HCT116 (cell line): ENCODE measurements at places on chromosomes 5 and 9.
A peak's percentile ranks its signal among the peaks of the same experiment; 100 is the strongest.

GRCh38 chr5:96743065-96743768, 64.5 kb downstream of the ERAP1 start:
- no peaks in the 10 kb centered on the region for H3K27me3 ChIP-seq
- no peak overlapping the region for H3K27ac ChIP-seq
- H3K36me3 ChIP-seq, result peaks cover 23% of the 10 kb centered on the region

GRCh38 chr5:115977988-115978387, 15.7 kb downstream of the LVRN start:
- no peak overlapping the region for H3K4me3 ChIP-seq
- H3K27ac ChIP-seq, result no peak overlapping the region
- H3K27me3 ChIP-seq, result no peaks in the 10 kb centered on the region
- no peak for DNase-seq
- H3K4me1 ChIP-seq, result peaks cover 18% of the 10 kb centered on the region

DNA sequence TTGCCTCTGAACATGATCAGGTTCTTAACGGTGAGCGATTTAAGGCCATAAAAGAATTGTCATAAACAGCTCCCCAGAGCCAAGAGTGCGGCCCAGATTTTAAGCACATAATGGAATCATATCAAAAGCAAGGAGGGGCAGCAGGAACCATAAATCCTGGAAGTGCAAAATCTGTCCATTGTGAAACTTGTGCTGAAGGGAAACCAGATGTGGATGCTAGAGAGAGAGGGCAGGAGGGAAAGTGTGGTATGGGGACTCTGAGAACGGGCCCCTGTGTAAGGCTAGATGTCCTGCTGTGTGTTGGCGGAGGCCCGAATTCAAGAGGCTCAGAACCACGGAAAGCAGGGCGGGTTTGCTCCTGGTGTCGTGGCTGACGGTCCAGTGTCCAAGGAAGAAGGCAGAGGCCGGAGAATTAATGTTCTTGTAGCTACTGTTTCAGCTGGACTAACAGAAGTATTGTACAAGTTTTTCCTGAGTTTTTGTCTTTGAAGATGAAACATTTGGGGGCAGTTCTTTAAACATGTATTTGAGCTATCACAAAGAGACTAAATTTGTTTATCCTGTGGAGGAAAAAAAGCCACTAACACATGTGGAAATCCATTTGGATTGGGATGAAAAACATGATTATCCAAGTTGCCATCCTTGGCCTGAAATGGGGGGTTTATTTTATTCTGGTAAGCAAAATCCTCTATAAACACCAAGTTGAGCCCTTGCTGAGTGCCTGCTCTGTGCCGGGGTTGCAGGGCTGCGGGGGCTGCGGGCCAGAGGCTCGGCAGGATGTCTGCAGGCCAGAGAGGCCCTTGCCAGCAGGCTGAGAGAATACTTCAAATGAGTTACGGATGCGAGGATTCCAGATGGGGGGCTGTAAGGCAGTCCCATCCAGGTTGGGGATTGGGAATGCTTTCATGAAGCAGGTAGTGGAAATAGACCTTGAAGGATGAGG, 9.2 kb upstream of the CXCL14 start:
- no peak overlapping the region for H3K27ac ChIP-seq
- H3K27me3 ChIP-seq, result peaks cover 27% of the 10 kb centered on the region
- no peak for DNase-seq
- no peaks in the 10 kb centered on the region for H3K4me1 ChIP-seq
- H3K4me3 ChIP-seq, result no peak overlapping the region
- no peaks in the 10 kb centered on the region for H3K36me3 ChIP-seq

GRCh38 chr5:113824307-113824706, 310.8 kb downstream of the YTHDC2 start:
- no peaks in the 10 kb centered on the region for H3K36me3 ChIP-seq
- peak; percentile 10 for DNase-seq
- 0 out of 2 replicates have a peak, but pooled peaks cover 7% of the 10 kb centered on the region for H3K27me3 ChIP-seq
- H3K4me3 ChIP-seq, result no peak overlapping the region

DNA sequence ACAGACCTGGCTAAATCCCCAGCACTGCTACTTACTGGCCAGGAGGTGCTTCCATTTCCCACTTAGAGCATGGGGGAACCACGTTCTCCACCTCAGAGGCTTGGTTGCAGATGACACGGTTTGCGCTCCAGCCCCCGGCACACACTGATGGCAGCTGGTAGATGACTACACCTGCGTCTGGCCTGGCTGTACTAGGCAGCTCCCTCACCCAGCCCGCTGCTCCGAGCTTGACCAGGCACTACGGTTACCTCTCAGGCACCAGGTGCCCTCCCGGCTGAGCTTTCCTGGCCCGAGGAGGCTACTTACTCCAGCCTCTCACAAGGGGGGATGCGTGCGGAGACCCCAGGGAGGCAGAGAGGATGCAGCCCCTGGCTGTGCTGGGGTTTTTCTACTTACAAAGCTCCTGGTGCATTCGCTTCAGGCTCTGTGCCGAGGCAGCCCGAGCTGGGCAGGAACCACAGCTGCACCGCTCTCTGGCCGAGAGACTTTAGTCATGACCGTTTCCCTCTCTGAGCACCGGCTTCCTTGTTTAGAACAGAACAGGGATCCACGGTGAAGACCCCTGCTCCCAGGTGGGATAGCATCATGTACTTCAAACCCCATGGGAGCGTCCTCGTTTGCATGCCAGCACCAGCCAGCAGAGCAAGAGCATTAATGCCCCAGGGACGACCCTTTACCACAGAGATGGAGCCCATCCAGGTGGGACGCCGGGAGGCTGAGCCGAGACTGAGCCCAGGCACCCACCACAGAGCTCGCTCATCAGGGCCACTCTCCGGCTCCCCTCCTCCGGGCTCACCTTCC, 7.6 kb upstream of the GBGT1 start:
- H3K4me3 ChIP-seq, result no peak overlapping the region
- no peak for DNase-seq
- H3K27ac ChIP-seq, result no peak overlapping the region
- H3K4me1 ChIP-seq, result no peaks in the 10 kb centered on the region
- H3K36me3 ChIP-seq, result no peaks in the 10 kb centered on the region

DNA sequence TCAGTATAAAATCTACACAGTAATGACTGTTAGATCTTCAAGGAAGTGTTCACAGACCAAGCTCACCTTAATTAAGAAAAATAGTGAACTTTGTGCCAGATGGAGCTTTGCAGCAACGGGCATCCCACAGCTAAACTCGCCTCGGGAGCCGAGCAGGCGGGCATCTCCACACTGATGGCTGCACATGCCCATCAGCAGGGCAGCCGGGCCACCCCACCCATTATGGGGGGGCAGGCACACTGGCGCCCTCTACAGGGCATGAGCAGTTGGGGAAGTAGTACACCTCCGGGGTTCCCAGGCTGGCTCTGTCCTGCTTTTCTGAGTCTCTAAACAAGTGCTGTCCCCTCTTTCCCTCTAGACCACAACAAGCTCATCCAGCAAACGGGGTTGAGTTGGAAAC, 21.6 kb downstream of the ANKS6 start:
- H3K27ac ChIP-seq, result no peak overlapping the region
- H3K36me3 ChIP-seq, result peaks cover 22% of the 10 kb centered on the region; the same call in 1 of the 2 replicates
- H3K27me3 ChIP-seq, result no peaks in the 10 kb centered on the region
- H3K4me3 ChIP-seq, result no peak overlapping the region

DNA sequence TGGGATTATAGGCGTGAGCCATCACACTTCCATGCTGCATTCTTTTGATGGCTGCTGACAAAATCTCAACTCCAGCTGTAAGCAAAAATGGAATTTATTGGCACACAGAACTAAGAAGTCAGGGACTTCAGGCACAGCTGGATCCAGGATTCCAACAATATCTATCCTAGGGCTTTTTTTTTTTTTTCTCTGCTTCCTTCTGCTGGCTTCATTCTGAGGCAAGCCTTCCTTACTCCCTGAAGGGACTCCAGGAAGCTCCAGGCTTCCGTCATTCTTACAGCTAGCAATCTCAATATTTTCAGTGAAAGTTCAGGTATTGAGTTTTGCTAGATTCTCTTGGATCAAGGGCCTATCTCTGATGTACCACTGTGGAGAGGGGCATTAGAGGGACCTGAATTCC, 66.1 kb downstream of the GALNT12 start:
- H3K36me3 ChIP-seq, result no peaks in the 10 kb centered on the region
- peaks cover 5% of the 10 kb centered on the region for H3K27me3 ChIP-seq
- no peaks in the 10 kb centered on the region for H3K4me1 ChIP-seq
- H3K4me3 ChIP-seq, result no peak overlapping the region
- DNase-seq, result no peak
- H3K27ac ChIP-seq, result no peak overlapping the region

DNA sequence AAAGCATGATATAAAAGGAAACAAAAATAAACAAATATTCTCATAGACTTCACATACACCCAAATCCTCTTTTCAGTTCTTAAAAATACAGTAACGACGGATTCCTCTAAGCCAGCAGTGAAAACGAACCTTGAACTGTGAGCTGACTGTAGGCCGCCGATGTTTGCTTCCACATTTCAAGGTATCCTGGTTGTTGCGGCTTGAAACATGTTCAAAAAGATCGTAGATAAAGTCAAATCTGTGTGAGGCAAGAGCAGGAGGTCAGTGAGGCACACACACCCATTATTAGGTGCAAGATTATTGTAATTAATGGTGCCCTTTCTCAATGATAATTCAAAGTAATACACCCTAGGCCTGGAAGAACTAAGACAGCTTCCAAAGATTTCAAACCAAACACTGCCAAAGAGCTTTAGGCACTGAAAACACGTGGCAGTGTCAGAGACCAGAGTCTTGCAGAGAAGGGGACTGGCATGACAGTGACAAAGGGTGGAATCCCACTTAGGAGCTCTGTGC, 141.2 kb upstream of the RETREG1 start:
- no peak overlapping the region for H3K27ac ChIP-seq
- no peaks in the 10 kb centered on the region for H3K27me3 ChIP-seq
- no peaks in the 10 kb centered on the region for H3K4me1 ChIP-seq
- DNase-seq, result no peak
- no peak overlapping the region for H3K4me3 ChIP-seq

- H3K27me3 ChIP-seq, result no peaks in the 10 kb centered on the region
- H3K36me3 ChIP-seq, result no peaks in the 10 kb centered on the region
- H3K4me1 ChIP-seq, result peaks cover 8% of the 10 kb centered on the region
- no peak for DNase-seq
- H3K4me3 ChIP-seq, result no peak overlapping the region
Measured at GRCh38 chr9:134594078-134594941, 47.3 kb upstream of the COL5A1 start.

DNA sequence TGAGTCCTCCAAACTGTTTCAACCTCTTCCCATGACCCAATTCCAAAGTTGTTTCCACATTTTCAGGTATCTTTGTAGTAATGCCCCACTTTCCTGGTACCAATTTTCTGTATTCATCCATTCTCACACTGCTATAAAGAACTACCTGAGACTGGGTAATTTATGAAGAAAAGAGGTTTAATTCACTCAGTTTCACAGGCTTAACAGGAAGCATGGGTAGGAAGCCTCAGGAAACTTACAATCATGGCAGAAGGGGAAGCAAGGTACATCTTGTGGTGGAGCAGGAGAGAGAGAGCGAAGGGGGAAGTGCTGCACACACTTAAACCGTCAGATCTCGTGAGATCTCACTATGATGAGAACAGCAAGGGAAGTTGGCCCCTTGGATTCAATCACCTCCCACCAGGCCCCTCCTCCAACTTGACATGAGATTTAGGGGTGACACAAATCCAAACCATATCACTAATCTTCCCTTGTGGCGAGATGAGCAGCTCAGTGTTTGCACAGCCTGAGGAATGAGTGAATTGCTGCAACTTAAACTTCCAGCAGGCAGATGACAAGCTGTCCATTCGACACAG, 42.9 kb downstream of the TRIP13 start:
- H3K36me3 ChIP-seq, result no peaks in the 10 kb centered on the region
- no peaks in the 10 kb centered on the region for H3K4me1 ChIP-seq
- H3K27ac ChIP-seq, result no peak overlapping the region
- no peak for DNase-seq

- H3K27ac ChIP-seq, result no peak overlapping the region
- no peaks in the 10 kb centered on the region for H3K4me1 ChIP-seq
- H3K27me3 ChIP-seq, result 0 out of 2 replicates have a peak, but pooled peaks cover 6% of the 10 kb centered on the region
- H3K4me3 ChIP-seq, result no peak overlapping the region
Measured at GRCh38 chr5:170538096-170538465, 34.3 kb downstream of the KCNIP1 start.

DNA sequence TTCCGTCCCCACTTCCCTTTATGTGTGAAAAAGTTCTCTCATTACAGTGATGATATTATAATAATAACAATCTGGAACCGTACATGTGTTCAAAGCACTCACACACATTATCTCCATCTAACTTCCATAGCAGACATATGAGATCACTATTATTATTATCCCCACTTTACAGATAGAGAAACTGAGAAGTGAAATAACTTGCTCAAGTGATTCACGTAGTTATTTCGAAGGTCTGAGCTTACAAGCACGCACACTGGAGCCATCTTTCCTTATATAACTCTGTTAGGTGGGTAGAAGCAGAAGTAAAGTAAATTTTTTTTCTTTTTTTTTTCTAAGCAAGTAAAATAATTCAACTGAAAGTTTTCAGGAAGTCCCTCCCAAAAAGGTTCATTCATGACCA, 62.9 kb upstream of the PTGER4 start:
- no peaks in the 10 kb centered on the region for H3K36me3 ChIP-seq
- no peak overlapping the region for H3K27ac ChIP-seq
- H3K4me1 ChIP-seq, result no peaks in the 10 kb centered on the region
- no peaks in the 10 kb centered on the region for H3K27me3 ChIP-seq

DNA sequence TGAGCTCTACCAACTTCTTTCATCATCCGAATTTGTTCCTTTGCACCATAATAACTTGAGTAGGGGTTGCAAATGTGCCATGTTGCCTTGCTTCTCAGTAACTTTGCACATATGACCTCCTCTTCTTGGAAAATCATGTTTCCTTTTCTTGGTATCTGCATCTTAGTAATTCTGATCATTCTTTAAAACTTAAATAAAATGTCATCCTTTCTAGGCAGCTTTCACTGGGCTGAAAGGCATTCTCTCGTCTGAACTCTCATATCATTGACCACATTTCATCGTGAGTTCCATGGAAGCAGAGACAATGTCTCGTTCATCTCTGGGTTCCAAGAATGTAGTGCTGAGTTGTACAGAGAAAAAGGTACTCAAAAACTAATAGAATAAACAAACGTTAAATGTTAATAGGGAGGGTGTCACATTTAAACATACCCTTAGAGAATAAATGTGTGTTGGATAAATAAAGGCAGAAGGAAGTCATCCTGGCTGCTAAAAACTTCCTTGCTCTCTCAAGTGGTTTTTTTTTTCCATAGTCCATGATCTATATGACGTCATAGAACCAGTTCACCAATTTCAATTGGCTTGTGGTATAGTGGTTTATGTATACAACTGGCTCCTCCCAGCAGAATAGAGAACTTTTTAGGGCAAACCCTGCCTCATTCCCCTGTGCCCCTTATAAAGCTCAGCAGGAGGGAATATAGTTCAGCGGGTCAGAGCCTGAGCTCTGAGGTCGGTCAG, 218.1 kb upstream of the TRIM32 start:
- H3K27me3 ChIP-seq, result no peaks in the 10 kb centered on the region
- H3K4me3 ChIP-seq, result no peak overlapping the region
- no peak for DNase-seq
- H3K27ac ChIP-seq, result no peak overlapping the region
- no peaks in the 10 kb centered on the region for H3K4me1 ChIP-seq

GRCh38 chr9:115263371-115264075, 145.6 kb upstream of the TNC start:
- DNase-seq, result no peak
- no peaks in the 10 kb centered on the region for H3K36me3 ChIP-seq
- no peak overlapping the region for H3K27ac ChIP-seq
- H3K4me1 ChIP-seq, result no peaks in the 10 kb centered on the region
- H3K27me3 ChIP-seq, result no peaks in the 10 kb centered on the region; the same call in 1 of the 2 replicates
- H3K4me3 ChIP-seq, result no peak overlapping the region
